Chondrocyte (in vitro differentiated cells): ENCODE measurements at places on chromosomes 5 and 9. TPM values are rescaled to one million over a fixed set of nuclear protein-coding genes. Genes with fewer than 3 reads are reported as not detected.

DNA sequence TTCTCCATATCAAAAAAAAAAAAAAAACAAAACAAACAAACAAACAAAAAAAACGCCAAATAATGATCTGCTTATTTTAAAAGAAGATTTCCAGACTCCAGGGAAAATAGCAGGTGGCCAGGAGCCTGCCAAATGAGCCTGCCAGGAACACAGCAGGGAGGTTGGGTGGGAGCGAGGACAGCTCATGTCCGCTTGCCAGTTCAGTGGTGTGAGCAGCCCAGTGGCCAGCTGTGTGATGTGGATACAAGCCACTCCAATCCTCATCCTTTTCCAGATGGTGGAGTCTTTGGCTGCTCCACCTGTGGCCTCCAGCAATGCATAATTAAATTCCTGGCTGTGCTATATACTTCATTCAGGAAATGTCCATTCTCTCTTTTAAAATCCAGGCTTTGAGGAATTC lies 1025.1 kb upstream of the C9orf72 start:
- H3K27me3 ChIP-seq: no peaks in the 10 kb centered on the region
- no peak for DNase-seq
- H3K36me3 ChIP-seq: no peaks in the 10 kb centered on the region
- no peak overlapping the region for H3K27ac ChIP-seq

DNA sequence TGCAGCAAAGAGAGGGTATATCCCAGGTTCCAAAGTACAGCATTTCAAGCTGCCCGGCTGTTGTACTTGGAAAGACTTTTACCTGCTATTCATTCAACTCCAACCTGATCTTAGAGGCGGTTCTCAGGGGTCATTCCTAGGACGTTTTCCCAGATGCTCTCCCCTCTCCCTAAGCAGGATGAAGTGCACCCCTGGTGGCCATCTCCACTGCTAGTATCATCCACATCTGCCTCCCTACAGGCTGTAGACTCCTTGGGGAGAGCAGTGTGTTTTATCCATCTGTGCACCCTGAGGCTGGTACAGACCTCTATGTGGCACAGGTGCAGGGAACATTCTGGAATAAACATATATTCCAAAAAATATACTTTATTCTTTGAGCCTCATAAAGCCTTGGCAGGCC lies 56.8 kb downstream of the PTPN3 start:
- peaks cover 3% of the 10 kb centered on the region for H3K36me3 ChIP-seq
- peak overlapping the region; percentile 51 for H3K27ac ChIP-seq
- H3K4me3 ChIP-seq: no peak overlapping the region
- DNase-seq: no peak

DNA sequence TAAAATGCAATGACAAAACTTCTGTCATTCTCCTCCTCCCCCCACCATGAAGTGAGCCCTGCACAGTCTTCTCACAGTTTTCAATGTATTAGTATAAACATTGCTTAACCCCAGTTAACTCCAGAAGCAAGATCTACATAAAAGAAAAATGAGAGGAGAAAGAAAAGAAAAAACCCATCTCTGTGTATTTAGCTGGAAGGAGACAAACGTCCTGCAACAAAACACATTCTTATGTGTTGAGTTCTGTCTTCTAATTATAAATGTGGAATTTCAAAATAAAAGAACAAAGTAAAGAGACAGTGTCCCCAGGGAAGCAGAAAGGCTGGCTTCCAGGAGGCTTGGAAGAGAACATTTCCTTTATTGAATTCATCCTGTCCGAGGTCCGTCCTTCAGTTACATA lies 491.9 kb upstream of the TUSC1 start:
- no peak overlapping the region for H3K27ac ChIP-seq
- H3K4me3 ChIP-seq: no peak overlapping the region
- DNase-seq: no peak
- no peaks in the 10 kb centered on the region for H3K27me3 ChIP-seq
- H3K36me3 ChIP-seq: no peaks in the 10 kb centered on the region

DNA sequence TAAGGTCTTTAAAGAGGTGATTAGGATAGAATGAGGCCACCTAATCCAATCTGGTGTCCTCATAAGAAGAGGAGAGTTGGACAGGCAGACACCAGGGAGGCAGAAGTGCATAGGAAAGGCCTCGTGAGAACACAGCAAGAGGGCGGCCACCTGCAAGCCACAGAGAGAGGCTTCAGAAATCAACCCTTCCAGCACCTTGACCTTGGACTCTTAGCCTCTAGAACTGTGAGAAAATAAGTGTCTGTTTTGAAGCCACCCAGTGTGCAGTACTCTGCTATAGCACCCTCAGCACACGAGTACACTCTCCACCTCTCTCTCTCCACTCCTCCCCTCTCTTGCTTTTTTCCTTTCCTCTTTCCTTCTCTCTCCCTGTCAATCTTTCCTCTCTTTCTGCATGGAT lies 26.8 kb downstream of the NIPAL4 start:
- no peak for DNase-seq
- H3K36me3 ChIP-seq: peaks cover 30% of the 10 kb centered on the region
- H3K27ac ChIP-seq: no peak overlapping the region
- no peaks in the 10 kb centered on the region for H3K4me1 ChIP-seq
- H3K4me3 ChIP-seq: no peak overlapping the region

DNA sequence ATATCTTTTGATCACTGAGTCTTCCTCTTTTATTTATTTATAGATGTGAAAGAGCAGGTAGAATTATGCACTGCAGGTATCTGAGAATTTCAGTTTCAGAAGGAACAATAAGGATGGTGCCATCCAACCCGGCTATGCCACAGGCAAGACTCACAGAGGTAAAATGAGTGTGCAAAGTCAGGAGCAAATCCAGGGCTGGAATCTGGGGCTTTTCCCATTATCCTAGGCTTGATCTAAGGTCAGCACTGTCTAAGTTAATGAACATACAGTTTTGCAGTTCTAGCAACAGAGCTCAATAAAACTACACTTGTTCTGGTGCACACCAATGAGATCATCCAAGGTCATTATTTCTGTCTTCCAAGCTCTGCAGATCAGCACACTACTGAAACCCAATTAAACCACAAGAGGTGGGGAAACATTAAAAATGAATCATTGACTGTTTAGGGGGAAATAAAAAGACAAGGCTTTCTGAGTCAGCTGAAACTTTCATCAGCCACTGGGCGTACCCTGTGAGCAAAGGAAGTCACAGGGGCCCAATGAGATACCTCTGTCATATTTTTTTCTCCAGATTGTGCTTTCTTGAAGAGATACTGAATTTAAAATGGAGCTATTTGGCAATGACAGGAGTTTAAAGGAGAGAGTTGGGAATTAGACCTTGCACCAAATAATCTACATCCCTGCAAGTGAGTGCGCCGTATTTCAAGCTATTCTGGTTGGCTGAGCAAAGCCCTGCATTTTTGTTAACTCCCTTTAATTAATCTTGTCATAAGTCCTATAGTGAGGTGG lies 662.2 kb upstream of the ZNF608 start:
- H3K4me3 ChIP-seq: no peak overlapping the region
- DNase-seq: no peak
- peak overlapping the region; percentile 99 for H3K27ac ChIP-seq
- peaks cover 55% of the 10 kb centered on the region for H3K4me1 ChIP-seq
- no peaks in the 10 kb centered on the region for H3K27me3 ChIP-seq
- no peaks in the 10 kb centered on the region for H3K36me3 ChIP-seq

GRCh38 chr9:83199240-83199639 lies 136.3 kb upstream of the RASEF start:
- H3K4me1 ChIP-seq: no peaks in the 10 kb centered on the region
- DNase-seq: no peak
- H3K27me3 ChIP-seq: peaks cover 20% of the 10 kb centered on the region
- no peaks in the 10 kb centered on the region for H3K36me3 ChIP-seq
- H3K4me3 ChIP-seq: no peak overlapping the region

DNA sequence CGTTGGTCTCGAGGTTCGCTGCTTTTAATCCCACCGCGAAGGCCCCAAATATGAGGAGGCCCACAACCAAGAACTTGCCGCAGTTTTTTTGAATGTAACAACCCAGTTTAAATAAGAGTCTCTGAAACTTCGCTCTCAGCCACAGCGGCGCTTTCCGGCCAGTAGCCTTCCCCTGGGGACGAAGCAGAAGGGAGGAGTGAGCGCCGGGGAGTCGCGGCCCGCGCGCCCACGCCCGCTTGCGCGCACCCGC lies 10.4 kb downstream of the PTCH1 start:
- no peaks in the 10 kb centered on the region for H3K27me3 ChIP-seq
- H3K4me3 ChIP-seq: peak overlapping the region; percentile 95
- DNase-seq: no peak
- H3K27ac ChIP-seq: peak overlapping the region; percentile 52
- no peaks in the 10 kb centered on the region for H3K36me3 ChIP-seq

GRCh38 chr5:178257650-178258049 lies 25.0 kb upstream of the PHYKPL start:
- H3K4me1 ChIP-seq: no peaks in the 10 kb centered on the region
- H3K27me3 ChIP-seq: peaks cover 4% of the 10 kb centered on the region
- H3K4me3 ChIP-seq: no peak overlapping the region
- DNase-seq: no peak

DNA sequence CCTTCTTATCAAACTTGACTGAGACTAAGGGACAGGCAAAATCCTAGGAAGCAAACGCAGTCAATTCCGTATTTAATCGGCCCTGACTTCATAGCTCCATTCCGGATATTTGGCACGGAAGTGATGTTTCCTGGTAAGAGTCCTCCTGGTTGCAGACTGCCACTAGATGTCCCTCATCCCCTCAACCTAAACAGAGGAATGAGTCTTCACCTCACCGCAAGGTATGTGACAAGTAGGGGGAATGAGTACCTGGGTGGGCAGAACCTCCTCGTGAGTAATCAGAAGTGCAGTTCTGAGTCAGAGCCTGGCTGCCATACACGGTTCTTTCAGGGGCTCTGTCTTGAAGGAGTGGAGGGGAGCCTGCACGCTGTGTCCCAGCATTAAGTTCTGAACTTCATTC lies 173.6 kb downstream of the MUSK start:
- H3K27me3 ChIP-seq: no peaks in the 10 kb centered on the region
- H3K27ac ChIP-seq: no peak overlapping the region

GRCh38 chr9:3507395-3508077 lies 18.3 kb downstream of the RFX3 start:
- H3K4me1 ChIP-seq: peaks cover 26% of the 10 kb centered on the region
- no peak overlapping the region for H3K4me3 ChIP-seq
- H3K27ac ChIP-seq: peak overlapping the region; percentile 89
- no peak for DNase-seq
- H3K27me3 ChIP-seq: no peaks in the 10 kb centered on the region

- peaks cover 22% of the 10 kb centered on the region for H3K4me1 ChIP-seq
- peaks cover 3% of the 10 kb centered on the region for H3K36me3 ChIP-seq
- no peak for DNase-seq
- H3K27ac ChIP-seq: no peak overlapping the region
- no peak overlapping the region for H3K4me3 ChIP-seq
- no peaks in the 10 kb centered on the region for H3K27me3 ChIP-seq
Observed at GRCh38 chr5:98603456-98603855, 170.0 kb upstream of the RGMB start.

DNA sequence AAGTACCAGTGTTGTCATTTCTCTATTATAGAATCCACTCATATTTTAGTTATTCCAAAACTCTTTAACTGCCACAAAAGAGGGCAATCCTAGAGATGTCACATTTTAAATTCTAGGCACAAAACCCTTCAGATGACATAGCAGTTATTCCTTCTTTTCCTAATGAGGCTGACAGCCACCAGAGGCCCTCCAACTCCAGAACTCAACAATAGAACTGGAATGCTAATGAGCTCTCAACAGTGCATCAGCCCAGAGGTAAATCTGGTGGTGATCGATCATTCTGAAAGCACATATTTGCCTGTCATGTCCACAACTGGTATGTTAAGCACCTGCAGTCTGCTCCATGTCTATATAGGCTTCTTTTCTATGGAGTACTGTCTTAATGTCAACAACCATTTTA lies 40.2 kb upstream of the RAB3C start:
- DNase-seq: no peak
- H3K4me3 ChIP-seq: no peak overlapping the region
- no peaks in the 10 kb centered on the region for H3K36me3 ChIP-seq
- no peaks in the 10 kb centered on the region for H3K27me3 ChIP-seq

DNA sequence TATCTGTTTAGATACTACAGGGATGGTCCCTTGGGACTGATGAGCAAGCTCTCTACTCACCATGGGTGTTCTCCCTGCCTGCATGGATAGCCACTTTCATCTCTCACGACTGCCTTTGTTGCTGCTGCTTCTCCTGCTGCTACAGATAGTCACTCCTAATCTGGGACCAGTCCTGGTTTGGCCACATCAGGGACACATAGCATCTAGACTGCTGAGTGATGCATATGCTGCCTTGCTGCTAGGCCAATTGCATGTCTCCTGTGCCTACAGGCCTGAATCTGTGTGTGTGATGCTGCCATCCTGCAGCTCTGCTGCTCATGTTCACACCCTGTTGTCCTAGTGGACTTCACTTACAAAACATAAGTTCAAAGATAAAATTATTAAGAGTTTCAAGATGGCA lies 297.1 kb downstream of the HCN1 start:
- no peak overlapping the region for H3K4me3 ChIP-seq
- DNase-seq: no peak
- no peaks in the 10 kb centered on the region for H3K36me3 ChIP-seq
- no peaks in the 10 kb centered on the region for H3K4me1 ChIP-seq
- H3K27me3 ChIP-seq: no peaks in the 10 kb centered on the region

DNA sequence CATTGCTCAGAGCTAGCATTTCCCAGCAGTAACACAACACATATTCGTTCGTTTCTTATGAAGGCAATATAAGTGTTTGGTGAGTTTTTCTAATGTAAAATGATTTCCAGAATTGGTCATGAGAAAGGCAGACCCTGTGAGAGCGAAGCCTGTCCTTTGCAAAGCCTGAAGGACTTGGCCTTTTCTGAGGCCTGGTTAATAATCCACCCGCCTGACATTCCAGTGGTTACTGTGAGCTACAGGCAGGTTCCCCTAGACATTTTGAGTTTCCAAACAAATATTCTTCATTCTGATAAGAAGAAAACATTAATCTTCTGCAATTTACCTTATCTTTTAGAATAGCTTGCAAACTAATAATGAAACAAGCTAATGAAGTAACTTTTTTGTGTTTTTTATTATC lies 38.0 kb downstream of the ADAMTS16 start:
- peaks cover 48% of the 10 kb centered on the region for H3K4me1 ChIP-seq
- H3K27me3 ChIP-seq: no peaks in the 10 kb centered on the region
- peaks cover 5% of the 10 kb centered on the region for H3K36me3 ChIP-seq
- no peak for DNase-seq
- H3K27ac ChIP-seq: peak overlapping the region; percentile 68
- H3K4me3 ChIP-seq: no peak overlapping the region

GRCh38 chr9:117516676-117517632 lies 102.1 kb upstream of the ASTN2 start:
- H3K27me3 ChIP-seq: no peaks in the 10 kb centered on the region
- no peak for DNase-seq
- no peak overlapping the region for H3K27ac ChIP-seq
- H3K4me1 ChIP-seq: no peaks in the 10 kb centered on the region
- no peaks in the 10 kb centered on the region for H3K36me3 ChIP-seq

The GGTA1 gene
- total RNA-seq: 0.46 to 3.2 TPM (median 2.5 TPM) in 3 replicates

The PCDHB10 gene
- 3.8 to 5.3 TPM (median 4.3 TPM) in 3 replicates for total RNA-seq

The PHYHD1 gene
- total RNA-seq: 2.8 to 4.4 TPM (median 3.4 TPM) in 3 replicates

The IRGM gene
- not detected in 3 replicates for total RNA-seq

The GAS1 gene
- total RNA-seq: 56.5 to 70.3 TPM (median 70.0 TPM) in 3 replicates

The ZER1 gene
- 33.0 to 42.7 TPM (median 33.8 TPM) in 3 replicates for total RNA-seq

The ZNF454 gene
- total RNA-seq: 0.32 to 2.3 TPM (median 0.49 TPM) in 3 replicates

The ADRA1B gene
- total RNA-seq: 0.72 to 2.9 TPM (median 1.1 TPM) in 3 replicates
